ENCODE measurements at places on chromosomes 3 and 15. TPM values are rescaled to one million over a fixed set of nuclear protein-coding genes. Genes with fewer than 3 reads are reported as not detected.

The MRAS gene
- 25.0 TPM for polyA plus RNA-seq

The MON1A gene
- 12.0 TPM for polyA plus RNA-seq

The SLCO2A1 gene
- polyA plus RNA-seq: 5.8 TPM

The RLBP1 gene
- polyA plus RNA-seq: not detected

The SLC25A36 gene
- 23.3 TPM for polyA plus RNA-seq

The SNX33 gene
- polyA plus RNA-seq: 8.5 TPM

The HACD3 gene
- 45.7 TPM for polyA plus RNA-seq

The CLDN11 gene
- 2.2 TPM for polyA plus RNA-seq

The WNT7A gene
- polyA plus RNA-seq: not detected

The PRR20G gene
- not detected for polyA plus RNA-seq

The LMAN1L gene
- polyA plus RNA-seq: 0.02 TPM

The DAZL gene
- polyA plus RNA-seq: not detected

The AHSG gene
- polyA plus RNA-seq: not detected

The MAGEL2 gene
- 0.03 TPM for polyA plus RNA-seq

The IL17RD gene
- 2.4 TPM for polyA plus RNA-seq

The RBP2 gene
- polyA plus RNA-seq: not detected

The CYP1A2 gene
- not detected for polyA plus RNA-seq

The SHF gene
- 5.5 TPM for polyA plus RNA-seq

The ITIH1 gene
- polyA plus RNA-seq: not detected

The SGO1 gene
- polyA plus RNA-seq: 2.2 TPM

The SLC22A14 gene
- polyA plus RNA-seq: 0.16 TPM

The ZBED2 gene
- 1.3 TPM for polyA plus RNA-seq

The HYKK gene
- 2.8 TPM for polyA plus RNA-seq

The GUCA1C gene
- polyA plus RNA-seq: not detected

The CXCR6 gene
- polyA plus RNA-seq: not detected

The CHCHD4 gene
- polyA plus RNA-seq: 17.3 TPM

The LMCD1 gene
- polyA plus RNA-seq: 26.5 TPM

The GNAT1 gene
- not detected for polyA plus RNA-seq

The ISL2 gene
- 3.5 TPM for polyA plus RNA-seq

The TRPM1 gene
- not detected for polyA plus RNA-seq

The GOLGA6D gene
- 0.02 TPM for polyA plus RNA-seq

The COX17 gene
- 15.1 TPM for polyA plus RNA-seq

The HHLA2 gene
- polyA plus RNA-seq: not detected

The CHL1 gene
- polyA plus RNA-seq: not detected

The ERC2 gene
- 2.4 TPM for polyA plus RNA-seq

Measured in SK-N-SH (cell line).